ENCODE measurements at places on chromosomes 12 and 14. TPM values are rescaled to one million over a fixed set of nuclear protein-coding genes. Genes with fewer than 3 reads are reported as not detected.

DNA sequence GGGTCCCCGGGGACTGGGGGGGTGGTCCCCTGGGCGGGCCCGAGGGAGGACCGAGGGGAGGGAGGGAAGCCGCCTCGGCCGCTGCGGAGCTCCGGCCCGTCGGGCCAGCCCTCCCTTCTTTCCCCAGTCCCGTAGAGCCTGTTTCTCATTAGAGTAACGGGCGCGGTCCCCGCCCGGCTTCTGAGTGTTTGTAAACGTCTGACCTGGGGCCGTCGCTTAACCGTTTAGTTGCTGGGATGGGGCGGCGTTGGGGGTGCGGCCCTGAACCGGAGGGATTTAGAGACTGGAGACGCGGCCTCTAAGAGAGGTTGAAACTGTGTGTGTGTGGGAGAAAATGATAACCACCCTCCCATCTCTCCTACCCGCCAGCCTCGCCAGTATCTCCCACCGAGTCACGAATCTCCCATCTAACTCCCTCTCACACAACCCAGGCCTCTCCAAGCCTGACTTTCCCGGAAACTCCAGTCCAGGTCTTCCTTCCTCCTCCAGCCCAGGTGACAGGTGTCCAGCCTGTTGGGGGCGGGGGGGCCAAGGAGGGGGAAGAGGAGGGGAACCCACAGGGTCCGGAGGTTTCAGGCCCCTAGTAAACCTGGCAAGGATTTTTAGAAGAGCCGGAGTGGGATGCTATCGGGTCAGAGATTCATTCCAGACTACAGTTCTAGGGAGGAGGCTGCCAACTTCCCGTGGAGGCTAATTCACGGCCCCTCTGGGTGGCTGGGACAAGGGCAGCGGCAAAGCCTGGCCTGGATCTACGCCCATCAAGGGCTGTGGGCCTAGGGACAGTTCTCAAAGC, 1.1 kb upstream of the NFATC4 start:
- DNase-seq: no peak

DNA sequence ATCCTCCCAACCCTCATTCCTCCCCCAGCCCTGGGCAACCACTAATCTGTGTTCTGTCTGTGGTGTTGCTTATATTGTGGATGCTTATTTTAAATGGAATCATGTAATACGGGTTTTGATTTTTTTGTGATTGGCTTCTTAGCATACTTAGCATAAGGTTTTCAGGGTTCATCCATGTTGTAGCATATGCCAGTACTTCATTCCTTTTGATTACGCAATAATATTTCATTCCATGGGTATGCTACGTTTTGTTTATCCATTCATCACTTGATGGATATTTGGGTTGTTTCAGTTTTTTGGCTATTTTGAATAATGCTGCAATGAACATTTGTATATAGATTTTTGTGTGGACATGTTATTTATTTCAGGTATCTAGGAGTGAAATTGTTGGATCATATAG, 82.9 kb downstream of the TSPAN9 start:
- DNase-seq: no peak

DNA sequence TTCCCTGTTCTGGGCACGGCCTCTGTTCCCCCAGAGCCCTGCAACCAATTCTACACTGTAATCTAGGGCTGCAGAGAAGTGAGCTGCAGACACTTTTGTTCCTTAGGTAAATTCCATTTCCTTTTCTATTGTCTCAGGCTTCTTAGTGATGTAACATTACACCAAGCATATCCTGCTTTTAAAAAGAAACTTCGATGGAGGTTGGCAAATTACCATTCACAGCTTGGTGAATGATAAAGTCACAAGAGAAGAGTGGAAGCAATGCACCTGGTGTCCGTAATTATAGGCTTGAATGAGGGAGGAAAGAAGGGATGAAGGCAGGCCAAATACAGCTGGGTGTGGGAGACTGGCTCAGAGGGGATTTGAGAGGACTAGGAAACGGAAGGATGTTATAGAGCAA, 68.6 kb downstream of the PPM1A start:
- no peak for DNase-seq

DNA sequence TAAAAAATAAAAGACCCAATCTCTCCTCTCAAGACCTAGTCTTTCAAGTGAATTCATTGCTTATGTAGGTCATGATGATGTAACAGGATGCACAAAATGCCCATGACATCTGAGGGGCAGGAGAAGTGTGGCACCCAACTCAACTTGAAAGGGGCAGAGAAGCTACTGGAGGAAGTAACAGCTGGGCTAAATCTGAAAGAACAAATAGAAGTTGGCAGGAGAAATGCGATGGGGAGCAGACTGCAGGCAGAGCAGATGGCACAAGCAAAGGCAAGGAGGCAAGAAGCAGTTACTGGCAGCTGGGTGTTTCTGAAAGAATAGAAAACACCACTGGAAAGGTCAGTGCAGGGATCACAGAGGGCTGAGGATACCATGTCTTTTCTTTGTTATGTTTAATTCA, 14.6 kb downstream of the SLC38A4 start:
- no peak for DNase-seq

GRCh38 chr14:36955376-36955775, 217.0 kb downstream of the SLC25A21 start:
- DNase-seq: no peak

DNA sequence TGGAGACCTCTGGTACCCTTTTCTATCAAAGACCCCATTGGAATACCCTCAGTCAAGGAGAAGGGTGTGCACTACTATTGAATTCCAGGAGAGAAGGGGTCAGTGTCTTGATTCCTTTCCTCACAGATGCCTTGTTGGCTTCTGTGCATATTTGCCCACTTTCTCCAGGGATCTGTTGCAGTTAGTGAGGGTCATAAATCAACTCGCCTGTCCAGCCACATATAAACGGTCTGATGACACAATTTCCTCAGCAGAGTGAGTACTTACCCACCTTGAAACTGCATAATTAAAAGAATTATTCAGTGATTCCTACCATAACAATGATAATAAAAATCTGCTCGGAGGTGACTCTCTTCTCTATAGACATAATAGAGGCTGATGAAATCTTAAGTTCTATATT, 13.9 kb upstream of the DCD start:
- DNase-seq: no peak

Gene FGF23
- total RNA-seq: not detected

Gene PLEKHD1
- total RNA-seq: 2.5 TPM

Gene TAS2R19
- 12.4 TPM for total RNA-seq

Gene SHMT2
- 27.9 TPM for total RNA-seq

Gene PMCH
- total RNA-seq: not detected

Gene LRTM2
- 26.7 TPM for total RNA-seq
